ENCODE measurements at places on chromosomes 6 and 20. TPM values are rescaled to one million over a fixed set of nuclear protein-coding genes. Genes with fewer than 3 reads are reported as not detected.

LINC00237 gene
- 0.35 TPM for total RNA-seq

SLC17A9 gene
- 26.1 TPM for total RNA-seq

AGER gene
- total RNA-seq = 22.0 TPM

MRAP2 gene
- not detected for total RNA-seq

EDN1 gene
- not detected for total RNA-seq

SLC17A3 gene
- 0.26 TPM for total RNA-seq

NOP56 gene
- total RNA-seq = 508 TPM

All from activated CD8-positive, alpha-beta memory T cell treated with anti-CD3 and anti-CD28 coated beads, Interleukin-2, amount 10 ng/mL, durations not matched to agents 7 days and 5 days (primary cell).